ENCODE measurements at places on chromosomes 7 and 10. TPM values are rescaled to one million over a fixed set of nuclear protein-coding genes. Genes with fewer than 3 reads are reported as not detected.

- DNase-seq, result no peak
Observed at GRCh38 chr7:100764841-100765240, 31.4 kb downstream of the ZAN start.

GRCh38 chr10:96587264-96588059, 650 bp upstream of the TM9SF3 start:
- DNase-seq, result peak; percentile 78

- DNase-seq, result peak; percentile 70
Observed at GRCh38 chr10:132888898-132889490, 53.4 kb downstream of the CFAP46 start.

The R3HCC1L gene
- 15.9 TPM for total RNA-seq

The NEURL1 gene
- total RNA-seq, result under 0.01 TPM

DNA sequence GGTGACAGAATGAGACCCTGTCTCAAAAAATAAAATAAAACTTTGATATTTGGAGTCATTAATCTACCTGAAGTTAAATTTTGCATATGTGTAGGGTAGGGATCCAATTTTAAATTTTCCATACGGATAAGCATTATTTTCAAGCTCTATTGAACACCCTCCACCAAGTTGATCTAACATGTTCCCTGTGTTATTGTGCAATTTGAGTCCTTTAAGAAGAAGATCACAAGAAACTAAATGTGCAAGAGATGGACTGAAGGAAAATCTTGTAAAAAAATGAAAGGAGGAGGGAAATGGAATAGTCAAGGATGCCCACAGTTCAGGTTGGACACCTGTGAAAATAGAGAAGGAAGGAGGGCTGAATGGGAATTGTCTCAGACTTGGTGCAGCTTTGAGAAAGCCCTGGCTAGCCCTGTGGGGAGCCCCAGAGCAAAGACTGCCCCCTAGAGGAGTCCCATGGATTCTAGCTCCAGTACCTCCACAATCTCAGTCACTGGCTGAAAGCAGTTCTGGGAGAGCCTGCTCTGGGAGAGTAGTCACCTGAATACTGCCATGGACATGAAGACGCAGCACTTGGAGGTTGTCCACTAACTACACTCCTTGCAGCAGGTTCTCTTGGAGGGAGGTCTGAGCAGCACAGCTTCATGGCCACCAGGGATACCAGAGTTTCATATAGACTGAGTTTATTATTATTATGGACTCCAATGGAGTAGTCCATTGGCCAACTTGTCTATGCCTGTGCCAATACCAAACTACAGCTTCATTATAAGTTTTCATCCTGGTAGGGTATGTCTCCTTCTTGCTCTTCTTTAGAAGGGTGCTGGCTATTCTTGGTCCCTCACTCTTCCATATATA, 5.7 kb upstream of the TIAL1 start:
- peak; percentile 62 for DNase-seq

The ATRNL1 gene
- 1.4 TPM for total RNA-seq

The TACR2 gene
- 0.36 TPM for total RNA-seq

- DNase-seq, result no peak
Observed at GRCh38 chr10:114879541-114880158, 58.1 kb downstream of the FHIP2A start.

DNA sequence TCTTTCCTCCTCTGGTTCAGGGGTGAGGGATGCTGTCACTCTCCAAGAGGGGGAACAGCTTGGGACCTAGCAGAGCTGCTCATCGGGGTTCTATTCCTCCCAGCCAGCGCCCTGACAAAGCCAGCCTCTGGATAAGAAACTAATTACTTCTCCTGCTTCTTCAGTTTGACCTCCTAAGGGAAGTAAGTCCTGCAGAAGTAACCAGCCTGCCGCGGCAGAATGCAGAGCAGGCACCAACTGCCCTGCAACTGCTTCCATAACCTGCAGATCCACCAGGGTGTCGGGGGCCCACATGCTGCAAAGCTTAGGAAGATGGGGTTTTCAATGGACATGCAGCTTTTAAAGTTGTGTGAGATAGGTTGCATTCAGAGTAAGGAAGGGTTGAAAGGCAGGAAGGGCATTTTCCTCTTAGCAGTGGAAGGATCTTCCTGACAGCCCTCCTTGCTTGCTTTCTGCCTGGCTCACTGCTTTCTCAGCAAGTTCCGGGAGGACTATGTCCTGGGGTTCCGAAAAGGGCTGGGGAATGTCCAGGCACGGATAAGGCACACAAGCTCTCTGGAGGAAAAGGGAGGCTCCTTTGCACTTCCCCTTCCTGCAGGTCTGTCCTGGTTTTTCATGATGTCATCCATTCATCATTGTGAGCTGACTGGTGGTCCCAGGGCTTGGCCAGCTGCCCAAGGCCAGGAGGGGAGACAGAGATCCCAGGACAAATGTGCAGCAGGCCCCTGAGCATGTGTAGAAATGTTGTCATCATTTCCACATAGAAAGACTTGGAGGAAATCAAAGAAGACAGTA, 24.3 kb upstream of the CALU start:
- DNase-seq, result no peak

GRCh38 chr10:124533266-124533665, 71.6 kb downstream of the LHPP start:
- no peak for DNase-seq

The FGL2 gene
- total RNA-seq, result under 0.01 TPM

DNA sequence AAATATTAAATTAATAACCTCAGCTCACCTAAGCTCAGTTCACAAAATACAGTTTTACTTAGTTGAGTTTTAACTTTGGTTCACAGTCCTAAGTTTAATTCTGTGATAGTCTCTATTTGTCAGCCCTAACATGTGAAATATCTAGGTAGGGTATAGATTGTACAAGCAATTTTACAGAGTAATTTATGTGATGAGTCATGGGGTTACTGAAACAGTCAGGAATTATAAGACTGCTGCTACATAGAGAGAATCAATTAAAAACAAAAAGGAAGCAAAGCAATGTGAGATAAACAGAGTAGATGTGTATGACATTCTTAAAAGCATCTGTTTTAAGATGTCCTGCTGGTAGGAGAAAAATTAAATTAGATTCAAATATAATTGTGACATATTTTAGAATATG, 1018.2 kb upstream of the KCND2 start:
- no peak for DNase-seq

DNA sequence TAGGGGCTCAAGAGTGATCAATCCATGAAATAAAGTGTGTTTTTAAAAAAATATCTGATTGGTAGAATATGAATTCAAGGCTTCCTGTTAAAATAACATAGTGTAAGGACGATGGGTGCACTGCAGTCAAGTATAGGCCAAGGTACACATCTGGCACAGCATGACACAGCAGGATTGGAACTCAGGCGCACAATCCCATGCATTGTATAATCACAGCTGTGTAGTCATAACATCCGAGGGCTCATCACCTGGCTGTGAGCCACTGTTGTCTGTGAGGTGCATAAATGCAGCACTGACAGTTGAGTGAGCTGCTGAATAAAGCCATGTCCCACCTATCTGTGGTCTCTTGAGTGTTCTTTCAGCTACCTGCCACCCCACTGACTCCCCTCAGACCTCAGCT, 142.3 kb upstream of the HPS1 start:
- no peak for DNase-seq

The SHTN1 gene
- total RNA-seq, result 2.2 TPM

DNA sequence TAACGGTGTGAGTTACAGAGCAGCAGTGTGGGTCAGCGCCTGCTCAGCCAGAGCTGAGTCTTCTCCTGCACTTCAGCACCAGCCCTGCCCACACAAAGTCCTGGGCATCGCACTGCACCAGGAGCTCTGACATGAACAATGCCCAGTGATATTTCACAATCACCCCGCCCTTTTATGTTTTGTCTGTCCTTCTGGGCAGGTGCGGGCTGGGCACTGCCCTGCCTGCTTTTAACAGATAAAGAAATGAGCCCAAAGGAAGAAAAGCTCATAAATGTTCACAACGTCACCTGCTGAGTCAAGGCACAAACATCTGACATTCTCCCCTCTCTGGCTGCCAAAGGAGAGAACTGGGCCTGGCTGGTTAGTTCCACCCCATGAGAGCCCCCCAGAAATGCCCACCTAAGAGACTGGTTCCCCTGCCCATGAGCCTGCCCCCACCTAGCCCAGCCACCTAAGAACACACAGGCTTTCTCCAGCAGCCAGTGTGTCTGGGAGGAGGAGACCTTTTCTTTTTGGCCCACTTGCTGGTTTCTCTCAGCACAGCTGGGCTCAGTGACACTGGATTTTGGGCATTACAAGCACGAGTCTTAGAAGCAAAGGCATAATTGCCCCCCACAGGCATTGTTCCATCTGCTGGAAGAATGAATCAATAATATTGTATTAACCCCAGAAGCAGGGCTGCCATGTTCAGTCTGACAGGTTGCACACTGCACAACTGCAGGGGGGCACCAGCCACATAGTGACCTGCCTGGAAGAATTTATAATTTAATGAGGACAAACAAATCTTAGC, 22.3 kb downstream of the CALML3 start:
- peak; percentile 93 for DNase-seq

The STN1 gene
- 20.6 TPM for total RNA-seq

GRCh38 chr10:46514431-46514861, 42.0 kb downstream of the GPRIN2 start:
- DNase-seq, result no peak

DNA sequence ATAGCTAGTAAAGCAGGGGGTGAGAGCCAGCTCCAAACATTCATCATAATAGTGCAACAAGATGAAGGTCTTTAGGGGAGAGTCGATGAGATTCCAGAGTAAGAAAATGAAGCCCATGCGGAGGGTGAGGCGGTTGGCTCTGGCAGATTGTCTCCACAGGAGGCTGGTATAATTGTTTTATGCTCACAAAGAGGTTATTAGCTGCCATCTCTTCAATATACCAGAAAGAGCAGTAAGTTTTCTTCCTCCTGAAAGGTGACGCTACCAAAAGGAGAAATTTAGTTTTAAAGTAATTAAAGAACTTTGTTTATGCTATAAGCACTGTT, 59.2 kb upstream of the KCNIP2 start:
- no peak for DNase-seq

GRCh38 chr10:84293574-84294016, 34.8 kb upstream of the CCSER2 start:
- no peak for DNase-seq

The HABP2 gene
- total RNA-seq, result not detected

The HMX3 gene
- not detected for total RNA-seq
